ENCODE measurements at places on chromosomes 3 and 15.

DNA sequence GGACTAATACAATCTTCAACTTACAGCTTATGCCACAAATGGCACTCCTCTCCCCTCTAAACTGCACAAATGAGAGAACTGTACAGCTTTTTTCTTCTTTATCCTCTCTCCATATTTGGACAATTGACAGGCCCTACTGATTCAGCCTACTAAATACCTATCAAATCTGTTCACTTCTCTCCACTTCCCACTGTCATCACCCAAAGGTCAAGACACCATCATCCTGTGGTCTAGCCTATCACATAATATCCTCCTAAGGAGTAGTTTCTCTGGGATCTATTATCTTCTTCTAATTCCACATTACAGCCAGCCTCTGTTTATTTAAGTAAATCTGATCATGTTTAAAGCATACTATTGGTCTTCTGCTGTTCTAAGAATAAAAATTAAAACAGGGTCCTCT is 33.0 kb upstream of the SLC12A8 start:
- no peak for DNase-seq

DNA sequence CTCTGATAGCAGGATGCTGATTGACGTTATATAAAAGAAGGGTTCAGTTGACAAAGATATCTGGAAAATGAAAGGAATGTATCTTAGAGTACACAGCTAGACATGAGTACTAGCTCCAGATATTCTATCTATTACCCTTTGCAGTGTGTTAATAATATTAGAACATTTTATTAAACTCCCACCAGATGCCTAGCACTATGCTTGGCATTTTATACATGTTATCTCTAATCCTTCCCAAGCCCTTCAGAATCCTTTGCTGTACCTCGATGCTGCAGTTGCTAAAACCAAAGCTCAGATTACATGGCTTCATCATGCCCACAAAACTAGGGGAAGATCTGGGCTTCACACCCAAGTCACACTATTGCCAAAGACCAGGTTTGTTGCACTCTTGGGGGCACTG is 350.1 kb upstream of the AZI2 start:
- no peak for DNase-seq

GRCh38 chr15:66131831-66132230 is 121.7 kb downstream of the MEGF11 start:
- DNase-seq: no peak

- no peak for DNase-seq
Observed at GRCh38 chr3:140089403-140090072, 154.6 kb downstream of the CLSTN2 start.

DNA sequence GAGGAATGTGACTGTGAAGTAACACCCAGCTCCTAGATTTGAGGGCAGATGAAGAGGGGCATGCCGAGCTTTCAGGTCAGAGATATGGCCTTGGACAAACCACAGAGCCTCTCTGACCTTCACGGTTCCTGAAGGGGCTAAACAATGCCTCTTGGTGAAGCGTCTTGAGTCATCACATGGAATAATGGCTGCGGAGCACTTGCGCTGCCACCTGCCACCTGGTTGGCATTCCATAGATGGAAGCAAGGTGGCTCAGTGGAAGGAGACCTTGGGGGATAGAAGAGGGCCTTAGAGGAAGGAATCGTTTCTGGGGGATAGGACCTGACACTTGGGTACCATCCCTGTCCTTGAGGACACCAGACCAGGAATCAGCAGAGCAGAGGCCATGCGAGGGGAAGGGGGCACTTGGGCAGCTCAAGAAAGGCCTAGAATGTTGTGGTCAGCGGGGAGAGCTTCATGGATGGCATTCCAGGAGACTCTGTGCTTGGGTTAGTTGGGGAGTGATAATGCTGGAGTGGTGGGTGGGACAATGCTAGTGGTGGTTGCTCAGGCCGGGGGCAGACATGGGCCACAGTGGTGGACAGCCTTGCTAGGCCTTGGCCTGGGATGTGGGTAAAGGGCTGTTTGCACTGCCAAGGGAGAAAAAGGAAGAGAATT is 12.6 kb downstream of the MRAS start:
- DNase-seq: no peak

DNA sequence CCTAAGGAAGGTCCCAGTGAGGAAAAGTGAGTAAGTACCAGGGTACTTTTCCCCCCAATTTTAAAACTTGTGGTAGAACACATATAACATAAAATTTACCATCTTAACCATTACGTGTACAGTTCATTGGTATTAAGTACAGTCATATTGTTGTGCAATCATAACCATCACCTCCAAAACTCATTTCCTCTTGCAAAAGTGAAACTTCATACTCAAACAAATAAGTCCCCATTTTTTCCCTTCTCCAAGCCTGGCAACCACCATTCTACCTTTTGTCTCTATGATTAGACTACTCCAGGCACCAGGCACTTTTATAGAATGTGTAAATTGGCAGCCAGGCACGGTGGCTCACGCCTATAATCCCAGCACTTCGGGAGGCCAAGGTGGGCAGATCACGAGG is 12.2 kb downstream of the PRC1 start:
- no peak for DNase-seq

DNA sequence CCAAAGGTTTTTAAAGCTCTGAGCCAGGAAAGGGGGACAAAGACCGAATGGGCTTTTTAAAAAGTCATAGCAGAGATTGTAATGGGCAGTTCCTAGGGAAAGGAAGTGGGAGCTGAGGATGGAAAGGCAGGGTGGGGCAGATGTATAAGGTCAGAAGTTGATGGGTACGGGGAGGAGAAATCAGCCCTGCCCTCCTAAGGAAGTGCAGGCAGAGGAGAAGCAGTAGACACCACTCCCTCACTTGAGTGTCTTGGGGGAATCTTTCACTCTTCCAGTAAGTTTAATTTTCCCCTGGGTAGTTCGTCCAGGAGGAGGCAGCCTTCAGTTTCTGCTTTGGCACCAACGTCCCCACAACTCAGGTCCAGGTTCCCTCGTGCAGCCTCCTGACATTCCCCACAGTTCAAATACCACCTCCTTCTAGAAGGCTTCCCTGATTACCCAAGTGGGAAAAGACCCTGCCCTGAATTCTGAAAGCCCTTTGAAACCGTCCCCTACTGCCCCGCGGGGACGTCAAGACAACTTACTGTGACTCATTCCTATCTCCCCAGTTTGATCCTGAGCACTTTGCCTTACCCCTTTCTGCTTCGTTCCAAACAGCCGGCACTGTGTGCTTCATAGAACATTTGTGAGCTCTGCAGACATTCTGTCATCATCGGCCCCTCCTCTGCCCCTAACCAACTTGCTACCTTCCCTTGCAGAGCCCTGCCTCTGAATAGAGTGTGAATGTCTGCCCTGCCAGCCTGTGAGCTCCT is 14.3 kb upstream of the SRP14 start:
- DNase-seq: no peak

DNA sequence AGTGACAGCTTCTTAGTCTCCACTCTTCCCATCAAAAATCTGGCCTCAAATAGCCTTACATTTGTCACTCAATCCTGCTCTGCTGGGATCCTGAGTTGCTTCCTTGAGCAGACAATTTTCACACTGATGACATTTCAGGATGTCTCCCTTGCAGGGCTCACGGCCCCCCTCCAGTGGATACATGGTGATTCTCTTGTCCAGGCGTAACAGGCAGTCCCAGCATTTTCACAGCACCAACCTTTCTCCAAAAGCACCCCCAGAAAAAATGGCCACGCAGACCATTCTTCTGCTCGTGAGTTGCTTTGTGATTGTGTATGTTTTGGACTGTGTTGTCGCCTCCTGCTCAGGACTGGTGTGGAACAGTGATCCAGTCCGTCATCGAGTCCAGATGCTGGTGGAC is 47.4 kb upstream of the WNT7A start:
- DNase-seq: no peak

DNA sequence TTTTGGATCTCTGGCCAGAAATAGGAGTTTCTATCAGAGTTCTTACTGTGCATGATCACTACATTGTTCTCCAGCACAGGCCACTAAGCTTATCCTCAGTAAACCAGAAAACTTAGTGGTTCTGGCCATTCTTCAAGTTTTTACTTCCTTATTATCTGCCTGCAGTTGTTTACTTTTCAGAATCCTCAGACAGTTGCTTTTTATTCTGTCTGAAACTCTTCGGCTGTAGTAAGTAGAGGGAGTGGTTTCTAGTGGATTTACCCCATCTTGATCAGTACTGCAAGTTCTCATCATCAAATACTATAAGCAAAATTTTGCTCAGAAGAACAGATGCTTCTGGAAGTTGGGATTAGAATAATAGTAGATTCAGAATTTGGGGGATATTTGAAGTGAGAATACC is 193.0 kb upstream of the RARB start:
- DNase-seq: no peak

GRCh38 chr3:76131396-76132153 is 346.2 kb upstream of the ZNF717 start:
- no peak for DNase-seq

GRCh38 chr15:78933823-78934654 is 10.8 kb downstream of the CTSH start:
- no peak for DNase-seq

- no peak for DNase-seq
Observed at GRCh38 chr3:49456466-49456865, 13.6 kb upstream of the DAG1 start.

Measured in stimulated activated CD4-positive, alpha-beta T cell treated with anti-CD3 and anti-CD28 coated beads, Interleukin-1b, Interleukin-23, amount 100 ng/mL, for 1 hour (primary cell).